HTR-8/SVneo (cell line): ENCODE measurements at places on chromosomes 5 and 9.
A peak's percentile ranks its signal among the peaks of the same experiment; 100 is the strongest.

DNA sequence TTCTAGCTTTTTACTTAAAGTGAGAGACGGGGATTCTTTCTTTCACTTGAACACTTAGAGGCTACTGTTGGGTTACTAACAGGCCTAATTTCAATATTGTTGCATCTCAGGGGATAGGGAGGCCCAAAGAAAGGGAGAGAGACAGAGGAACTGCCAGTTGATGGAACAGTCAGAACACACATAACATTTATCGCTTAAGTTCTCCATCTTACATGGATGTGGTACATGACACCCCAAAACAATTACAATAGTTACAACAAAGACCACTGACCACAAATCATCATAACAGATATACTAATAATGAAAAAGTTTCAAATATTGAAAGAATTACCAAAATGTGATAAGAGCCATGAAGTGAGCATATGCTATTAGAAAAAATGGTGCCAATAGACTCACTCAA lies 4.3 kb upstream of the RIC1 start:
- DNase-seq = no peak

DNA sequence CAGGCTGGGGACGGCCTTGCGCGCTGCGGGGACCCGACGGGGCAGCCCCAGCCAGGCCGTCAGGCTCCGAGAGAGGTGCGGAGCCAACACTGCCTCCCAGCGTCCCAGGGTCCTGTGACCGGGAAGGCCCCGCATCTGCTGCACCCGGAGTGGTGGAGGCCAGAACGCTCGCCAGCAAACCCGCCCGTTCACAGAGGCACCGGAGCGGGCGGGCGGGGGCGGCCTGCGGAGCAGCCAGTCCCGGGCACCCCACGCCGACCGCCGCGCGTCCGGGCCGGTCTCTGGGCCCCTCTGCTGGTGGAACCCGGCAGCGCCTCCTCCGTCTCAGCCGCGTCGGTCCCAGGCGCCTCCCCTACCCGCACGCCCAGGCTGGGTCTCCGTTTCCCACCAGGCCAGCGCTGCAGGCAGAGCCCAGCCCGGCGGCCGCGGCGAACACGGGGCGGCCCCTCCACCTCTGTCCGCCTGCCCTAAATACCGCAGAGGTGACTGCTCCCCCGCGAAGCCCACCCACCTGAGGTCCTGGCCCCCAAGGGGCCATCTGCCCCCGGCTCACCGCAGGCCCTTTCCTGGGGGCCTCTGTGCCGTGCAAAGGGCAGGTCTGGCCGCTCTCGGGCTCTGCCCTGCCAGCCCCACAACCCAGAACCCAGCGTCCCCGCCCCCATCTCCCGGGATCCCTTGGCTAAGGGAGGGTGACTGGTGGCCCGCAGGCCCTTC lies 15.9 kb downstream of the EXD3 start:
- no peak for DNase-seq

GRCh38 chr5:138602371-138603000 lies 27.3 kb upstream of the HSPA9 start:
- DNase-seq = no peak

DNA sequence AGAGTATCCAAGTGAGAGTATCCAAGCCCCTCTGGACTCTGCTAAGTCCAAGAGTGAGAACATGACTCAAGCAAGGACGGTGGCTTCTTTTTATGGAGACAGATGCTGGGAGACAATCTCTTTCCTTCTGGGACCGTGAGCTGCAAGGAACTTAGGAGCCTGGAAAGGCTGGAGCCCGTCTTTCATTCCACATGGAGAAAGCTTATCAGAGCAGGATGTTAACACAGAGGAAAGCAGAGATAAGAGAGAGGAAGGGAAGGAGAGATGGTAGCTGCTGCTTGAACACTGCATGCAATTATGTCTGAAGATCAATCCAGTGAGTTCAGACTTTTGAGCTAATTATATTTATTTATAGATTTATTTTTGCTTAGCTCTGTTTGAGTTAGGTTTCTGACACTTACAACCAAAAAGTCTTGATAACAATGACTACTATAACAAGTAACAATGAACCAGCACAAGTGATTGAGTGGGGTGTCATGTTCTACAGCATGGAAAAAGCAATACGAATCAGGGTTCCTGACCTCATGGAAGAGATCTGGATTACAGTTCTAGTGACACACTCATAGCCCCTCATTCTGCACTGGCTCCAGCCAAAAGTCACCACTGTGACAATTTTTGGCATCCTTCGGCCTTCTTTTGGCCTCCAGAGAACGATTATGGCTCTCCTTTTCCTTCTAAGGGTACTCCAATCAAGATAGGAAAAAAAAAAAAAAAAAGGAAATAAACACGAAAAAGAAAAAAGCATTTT lies 71.5 kb downstream of the PRLR start:
- DNase-seq = no peak

DNA sequence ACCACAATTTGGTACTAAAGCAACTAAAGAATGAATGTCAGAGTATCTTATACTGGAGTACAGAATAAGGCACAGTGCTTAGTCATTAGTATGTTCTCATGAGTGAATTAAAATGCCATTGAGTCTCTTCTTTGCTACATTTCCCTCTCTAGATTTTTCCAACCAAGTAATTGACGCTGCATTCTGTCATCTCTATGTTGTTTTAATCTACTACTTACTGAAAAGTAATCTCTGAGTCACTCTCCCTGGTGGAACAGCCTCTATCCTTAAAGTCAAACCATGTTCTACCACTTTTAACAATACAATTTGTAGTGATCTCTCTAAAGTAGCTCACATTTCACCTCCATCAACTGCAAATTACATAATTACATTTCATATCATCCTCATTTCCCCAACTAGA lies 495.1 kb downstream of the CDH18 start:
- DNase-seq = no peak

DNA sequence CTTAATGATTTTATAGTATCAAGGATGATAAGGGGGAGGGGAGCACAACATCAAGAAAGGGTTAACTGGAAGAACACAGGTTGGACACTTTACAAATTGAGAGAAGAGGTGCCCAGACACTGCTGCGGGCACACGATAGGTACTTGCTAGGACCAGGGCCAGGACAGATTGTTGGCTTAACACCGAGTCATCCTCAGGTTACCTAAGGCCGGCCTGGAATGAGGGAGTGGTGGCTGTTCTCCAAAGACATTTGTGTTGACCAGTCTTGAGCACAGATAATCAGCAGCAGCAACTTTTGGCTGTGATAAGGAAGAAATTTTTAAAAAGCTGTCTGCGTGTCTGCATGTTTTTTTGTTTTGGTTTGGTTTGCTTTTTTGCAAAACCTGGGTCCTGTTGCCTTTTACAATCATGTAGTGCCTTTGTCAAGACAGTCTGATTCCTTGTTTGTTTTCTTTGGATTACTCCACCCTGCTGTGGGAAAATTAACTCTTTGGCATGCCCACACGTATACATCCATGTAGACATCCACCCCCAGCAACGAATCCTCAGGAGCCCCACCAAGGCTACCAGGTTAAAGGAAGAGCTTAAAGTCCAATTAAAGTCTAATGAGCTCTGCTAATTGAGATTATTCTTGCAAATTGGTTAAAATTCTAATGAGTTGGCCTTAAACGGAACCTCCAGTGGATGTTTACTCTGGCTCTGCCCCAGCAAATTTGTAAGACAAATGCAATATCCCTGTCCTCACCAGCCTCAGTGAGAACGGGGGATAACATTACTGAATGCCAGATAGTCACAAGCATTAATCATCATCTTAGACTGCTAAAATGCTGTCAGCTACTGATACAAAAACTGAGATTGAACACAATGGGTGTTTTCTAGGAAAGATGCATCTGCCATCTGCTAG lies 382.3 kb downstream of the ACTL7B start:
- peak; percentile 43 for DNase-seq

GRCh38 chr5:124648902-124649467 lies 97.5 kb downstream of the ZNF608 start:
- no peak for DNase-seq

DNA sequence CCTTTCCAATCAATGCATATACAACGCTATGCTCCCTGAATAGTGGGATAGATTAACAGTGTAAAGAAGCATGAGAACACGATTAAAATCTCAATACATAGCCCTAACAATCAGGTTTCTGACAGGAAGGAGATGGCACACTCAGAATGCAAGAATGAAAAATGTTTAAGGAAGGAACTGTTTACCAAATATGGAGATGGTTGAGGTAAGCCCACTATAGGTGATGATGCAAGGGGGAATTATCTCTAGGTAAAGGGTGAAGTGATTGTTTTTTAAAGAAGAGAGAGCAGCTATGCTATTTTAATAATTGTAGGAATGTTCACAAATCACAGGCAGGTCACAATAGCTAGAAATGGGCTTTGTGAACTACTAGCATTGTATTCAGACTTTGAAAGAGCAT lies 302.4 kb downstream of the CHSY3 start:
- DNase-seq = no peak
